NCI-H187 (cell line): ENCODE measurements at places on chromosomes 16 and 17.

DNA sequence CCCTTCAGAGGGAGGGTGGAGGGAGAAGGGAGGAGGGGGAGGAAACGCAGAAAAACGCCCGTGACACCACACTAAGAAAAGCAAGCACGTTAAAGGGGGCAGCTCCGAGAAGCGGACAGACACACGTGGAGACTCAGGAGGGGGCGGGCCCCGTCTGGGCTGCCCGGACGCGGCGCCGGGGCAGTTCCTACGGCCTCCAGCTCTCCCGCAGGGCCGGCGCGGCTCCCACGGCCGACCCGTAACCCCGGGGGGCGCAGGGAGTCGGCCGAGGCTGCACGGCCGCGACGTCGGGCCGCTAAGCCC, 362 bp downstream of the KLHDC4 start:
- DNase-seq = no peak

- DNase-seq = no peak
Observed at GRCh38 chr16:85974428-85975375, 75.7 kb downstream of the IRF8 start.

DNA sequence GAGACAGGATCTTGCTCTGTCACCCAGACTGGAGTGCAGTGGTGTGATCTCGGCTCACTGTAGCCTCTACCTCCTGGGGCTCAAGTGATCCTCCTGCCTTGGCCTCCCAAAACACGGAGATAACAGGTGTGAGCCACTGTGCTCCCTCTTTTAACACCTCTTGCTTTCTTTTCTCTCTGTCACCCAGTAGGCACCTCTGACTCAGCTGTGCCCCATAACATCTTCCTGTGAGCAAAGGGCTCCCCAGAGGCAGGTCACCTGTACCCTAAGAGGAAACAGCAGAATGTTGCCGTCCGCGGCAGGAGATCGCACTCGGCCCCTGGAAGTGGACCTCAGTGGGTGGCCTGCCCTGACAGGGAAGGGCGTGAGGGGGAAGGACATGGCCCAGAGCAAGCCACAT, 918 bp upstream of the NLRC3 start:
- no peak for DNase-seq

- no peak for DNase-seq
Observed at GRCh38 chr16:79274264-79274663, 326.3 kb downstream of the MAF start.

DNA sequence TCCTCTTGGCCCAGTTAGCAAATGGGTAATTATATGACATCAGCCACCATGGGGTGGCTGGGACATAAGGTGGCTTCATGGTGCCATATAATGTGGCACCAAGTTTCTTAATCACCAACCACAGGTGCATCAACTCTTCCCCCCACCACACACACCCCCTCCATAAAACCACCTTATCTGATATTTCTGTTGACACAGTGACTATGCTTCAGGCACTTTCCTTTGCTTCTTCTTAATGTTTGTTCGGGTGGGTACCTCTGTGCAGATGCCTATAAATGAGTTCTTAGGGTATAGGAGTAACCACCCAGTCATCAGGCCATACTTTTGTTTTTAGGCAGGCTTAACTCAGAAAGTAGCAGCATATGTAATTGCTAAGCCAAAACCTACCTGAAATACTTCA, 29.5 kb downstream of the RNF43 start:
- DNase-seq = no peak

GRCh38 chr17:71488851-71489250, 632.0 kb upstream of the SOX9 start:
- DNase-seq = no peak

DNA sequence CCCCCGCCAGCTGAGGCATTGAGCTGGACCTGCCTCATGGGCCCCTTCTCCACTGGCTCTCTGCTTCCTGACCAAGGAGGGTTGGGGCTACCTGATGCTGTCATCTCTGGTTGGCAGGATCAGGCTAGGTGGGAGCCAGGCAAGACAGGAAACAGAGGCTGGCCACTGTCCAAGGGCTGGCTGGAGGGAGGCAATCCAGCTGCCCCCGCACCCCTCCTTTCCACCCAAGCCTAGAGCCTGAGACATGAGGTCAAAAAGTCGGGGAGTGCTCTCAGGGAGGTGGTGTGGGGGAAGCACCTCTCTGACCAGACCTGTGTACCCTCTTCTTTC, 14.5 kb downstream of the NGFR start:
- no peak for DNase-seq

DNA sequence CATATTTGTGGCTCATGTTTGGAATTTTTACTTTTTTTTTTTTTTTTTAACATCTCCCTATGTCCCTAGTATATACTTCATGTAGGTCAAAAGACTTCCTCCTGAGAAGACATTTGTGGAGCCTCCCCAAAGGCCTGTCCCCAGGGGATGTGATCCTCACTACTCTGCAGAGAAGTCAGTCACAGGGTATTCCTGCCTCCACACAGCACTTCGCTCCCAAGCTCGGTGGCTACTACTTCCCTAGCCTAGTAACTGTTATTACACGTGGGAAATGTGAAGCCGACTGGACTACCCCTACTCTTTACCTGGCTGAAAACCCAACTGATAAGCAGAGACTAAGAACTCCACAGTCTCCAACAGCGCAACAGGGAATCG, 116.8 kb downstream of the HIC1 start:
- no peak for DNase-seq

DNA sequence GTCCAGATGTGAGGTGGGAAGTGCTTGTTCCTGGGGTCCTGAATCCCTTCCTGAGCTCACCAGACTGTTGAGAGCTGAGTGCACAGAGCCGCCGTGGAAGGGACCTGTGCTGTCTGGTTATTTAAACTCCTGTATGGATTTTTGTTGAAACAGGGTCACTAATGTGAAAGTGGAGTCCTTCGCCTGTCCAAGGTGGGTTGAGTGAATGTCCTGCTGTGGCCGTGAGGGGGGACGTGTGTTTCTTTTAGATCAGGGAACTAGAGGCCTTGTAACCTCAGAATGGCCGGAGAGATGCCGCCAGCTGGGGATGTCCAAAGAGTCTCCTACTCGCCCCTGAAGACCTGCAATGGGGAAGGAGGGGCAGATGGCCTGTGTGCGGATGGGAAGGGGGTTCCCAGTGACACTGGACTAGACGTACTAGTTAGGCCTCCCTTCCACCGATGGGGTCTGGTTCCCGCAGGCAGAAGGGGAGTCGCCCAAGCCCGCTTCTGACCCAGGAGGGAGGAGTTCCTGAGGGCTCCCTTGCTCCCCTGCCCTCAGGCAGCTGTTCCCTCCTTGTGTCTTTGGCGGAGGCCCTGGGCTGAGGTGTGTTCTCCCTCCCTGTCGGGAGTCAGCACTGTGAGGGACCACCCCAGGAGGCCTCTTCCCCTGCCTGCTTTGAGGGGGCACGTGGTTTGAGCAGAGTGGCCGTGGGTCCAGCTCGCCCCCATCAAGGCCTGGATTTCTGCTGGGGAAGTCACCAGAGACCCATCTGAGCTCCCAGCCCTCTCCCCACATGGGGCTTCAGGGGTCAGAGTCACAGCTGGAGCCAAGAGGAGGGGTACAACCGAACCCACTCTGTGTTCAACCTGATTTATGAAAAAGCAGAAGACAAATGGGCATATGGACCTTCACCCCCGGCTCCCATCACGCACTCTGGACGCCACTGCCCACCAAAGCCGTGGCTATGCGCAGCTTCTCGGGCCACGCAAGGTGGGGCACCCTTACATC, 30.9 kb downstream of the OR1D5 start:
- no peak for DNase-seq

DNA sequence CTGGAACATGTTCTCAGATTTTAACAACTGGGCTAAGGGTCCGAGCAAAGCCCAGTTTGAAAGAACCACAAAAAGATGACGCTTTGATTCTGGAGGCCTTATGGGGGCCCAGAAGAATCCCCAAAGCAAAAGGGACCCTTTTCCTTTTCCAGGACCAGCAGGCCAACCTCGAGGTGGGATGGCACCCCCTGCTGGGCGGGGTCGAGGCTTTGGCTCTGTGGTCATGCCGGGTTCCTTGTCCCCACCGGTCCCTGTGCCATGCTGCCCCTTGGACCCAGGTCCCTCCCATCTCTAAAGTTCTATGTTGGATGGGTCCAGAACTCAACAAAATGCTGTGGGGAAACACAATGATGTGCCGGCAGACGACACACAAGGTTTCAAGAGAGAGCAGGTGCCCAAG, 30.9 kb downstream of the TMEM204 start:
- DNase-seq = no peak

DNA sequence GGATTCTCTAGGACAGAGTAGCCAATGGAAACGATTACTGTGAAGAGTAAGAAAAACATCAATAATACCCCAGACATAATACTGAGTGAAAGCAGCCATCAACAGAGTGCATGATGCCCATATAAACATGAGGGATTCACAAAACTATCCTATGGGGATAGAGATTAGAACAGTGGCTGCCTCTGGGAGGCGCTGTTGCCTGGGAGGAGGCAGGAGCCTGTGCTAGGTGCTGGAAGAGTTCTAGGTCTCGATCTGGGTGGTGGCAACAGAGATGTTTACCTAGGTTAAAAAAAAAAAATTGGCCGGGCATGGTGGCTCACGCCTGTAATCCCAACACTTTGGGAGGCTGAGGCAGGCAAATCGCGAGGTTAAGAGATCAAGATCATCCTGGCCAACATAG, 7.9 kb downstream of the FA2H start:
- no peak for DNase-seq

DNA sequence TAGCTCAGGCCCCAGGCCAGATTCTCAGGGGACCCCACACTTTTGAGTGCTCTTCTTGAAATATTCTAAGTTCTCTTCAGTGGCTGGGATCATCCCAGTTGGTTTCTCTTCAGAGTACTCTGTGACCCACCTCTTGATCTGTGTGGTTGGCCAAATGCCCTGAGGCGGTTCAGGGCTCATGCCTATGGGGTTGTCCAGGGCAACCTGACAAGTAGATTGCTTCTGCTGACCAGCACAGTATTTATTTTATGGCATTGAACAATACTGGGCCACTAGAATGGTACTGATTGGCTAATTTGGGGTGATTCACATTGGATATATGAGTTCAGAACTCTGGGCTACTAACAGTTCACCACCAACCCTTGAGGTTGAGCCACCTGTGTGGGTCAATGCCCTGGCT, 7.4 kb upstream of the GOSR2 start:
- DNase-seq = no peak

DNA sequence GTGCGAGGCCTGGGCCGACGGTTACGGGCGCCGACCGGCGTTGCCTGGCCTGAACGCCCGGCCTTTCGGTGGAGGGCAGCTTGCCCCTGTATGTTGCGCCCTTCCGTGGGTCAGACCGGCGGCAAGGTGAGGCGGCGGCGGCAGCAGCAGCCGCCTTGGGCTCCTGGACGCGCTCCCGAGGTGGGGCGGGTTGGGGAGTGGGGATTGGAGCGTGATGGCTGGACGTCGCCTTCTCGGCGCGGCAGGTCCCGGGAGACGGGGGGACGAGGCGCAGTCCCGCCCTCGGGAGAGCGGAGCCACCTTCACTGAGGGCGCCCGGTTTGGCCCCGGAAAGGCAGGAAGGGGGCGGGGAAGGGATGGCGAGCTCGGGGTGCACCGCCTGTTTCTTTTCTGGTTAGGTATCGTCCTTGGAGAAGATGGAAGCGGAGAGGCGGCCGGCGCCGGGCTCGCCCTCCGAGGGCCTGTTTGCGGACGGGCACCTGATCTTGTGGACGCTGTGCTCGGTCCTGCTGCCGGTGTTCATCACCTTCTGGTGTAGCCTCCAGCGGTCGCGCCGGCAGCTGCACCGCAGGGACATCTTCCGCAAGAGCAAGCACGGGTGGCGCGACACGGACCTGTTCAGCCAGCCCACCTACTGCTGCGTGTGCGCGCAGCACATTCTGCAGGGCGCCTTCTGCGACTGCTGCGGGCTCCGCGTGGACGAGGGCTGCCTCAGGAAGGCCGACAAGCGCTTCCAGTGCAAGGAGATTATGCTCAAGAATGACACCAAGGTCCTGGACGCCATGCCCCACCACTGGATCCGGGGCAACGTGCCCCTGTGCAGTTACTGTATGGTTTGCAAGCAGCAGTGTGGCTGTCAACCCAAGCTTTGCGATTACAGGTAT, 671 bp downstream of the DGKE start:
- no peak for DNase-seq

DNA sequence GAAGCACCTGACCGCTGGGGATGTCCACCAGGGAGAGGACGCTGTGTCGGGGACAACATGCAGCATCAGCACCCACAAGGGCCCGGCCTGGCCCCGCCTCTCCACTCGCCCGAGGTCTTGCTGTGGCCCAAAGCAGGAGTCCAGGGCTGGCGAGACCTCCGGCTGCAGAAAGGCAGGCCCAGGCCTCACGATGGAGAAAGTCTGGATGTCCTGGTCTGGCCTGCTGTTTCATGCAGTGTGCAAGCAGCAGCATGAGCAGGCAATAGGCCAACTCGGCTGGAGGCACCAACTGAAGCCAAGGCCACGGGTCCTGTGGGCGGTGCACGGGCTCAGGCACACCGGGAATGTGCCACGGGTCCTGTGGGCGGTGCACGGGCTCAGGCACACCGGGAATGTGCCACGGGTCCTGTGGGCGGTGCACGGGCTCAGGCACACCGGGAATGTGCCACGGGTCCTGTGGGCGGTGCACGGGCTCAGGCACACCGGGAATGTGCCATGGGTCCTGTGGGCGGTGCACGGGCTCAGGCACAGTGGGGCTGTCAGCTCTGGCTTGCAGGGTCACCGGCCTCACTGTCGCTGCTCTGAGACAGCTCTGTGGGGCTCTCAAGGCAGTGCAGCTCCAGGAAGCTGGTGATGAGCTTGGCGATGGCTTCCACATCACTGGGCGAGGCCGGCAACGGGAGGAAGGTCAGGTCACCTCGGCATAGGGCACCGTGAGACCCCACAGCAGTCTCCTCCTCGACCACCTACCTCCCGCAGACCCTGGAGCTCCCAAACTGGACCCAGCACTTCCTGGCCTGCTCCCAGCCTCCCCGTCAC, 6.9 kb downstream of the CYBC1 start:
- no peak for DNase-seq

DNA sequence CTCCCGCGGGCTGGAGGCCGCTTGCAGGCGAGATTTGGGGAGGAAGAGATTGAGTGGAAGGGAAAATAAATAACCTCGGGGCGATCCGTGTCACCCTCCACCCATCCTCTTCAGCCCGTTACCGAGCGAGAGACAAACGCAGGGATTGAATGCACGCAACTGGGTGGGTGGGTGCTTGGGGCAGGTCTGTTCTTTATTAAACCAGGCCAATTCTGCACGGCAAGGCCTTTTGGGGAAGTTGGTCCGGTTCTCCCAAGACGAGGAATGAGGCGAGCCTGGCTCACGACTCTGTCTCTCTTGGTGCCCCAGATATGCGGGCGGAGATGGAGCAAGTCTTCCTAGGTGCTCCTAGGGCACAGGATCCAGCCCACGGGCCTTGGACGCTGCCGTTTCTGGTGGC, 396 bp upstream of the HOXB7 start:
- no peak for DNase-seq

GRCh38 chr17:44249501-44250246, 18.3 kb downstream of the SLC4A1 start:
- no peak for DNase-seq

GRCh38 chr17:16925461-16926060, 46.4 kb downstream of the TNFRSF13B start:
- DNase-seq = no peak
